ENCODE measurements at places on chromosomes 4 and X.

GRCh38 chrX:38407126-38407525, 54.7 kb downstream of the OTC start:
- no peak for DNase-seq

- no peak for DNase-seq
These were observed 172.5 kb downstream of the PPP3CA start for GRCh38 chr4:101174679-101175345.

- DNase-seq: peak; percentile 21
These were observed 133.4 kb downstream of the ATG4A start for GRCh38 chrX:108224727-108225621.

DNA sequence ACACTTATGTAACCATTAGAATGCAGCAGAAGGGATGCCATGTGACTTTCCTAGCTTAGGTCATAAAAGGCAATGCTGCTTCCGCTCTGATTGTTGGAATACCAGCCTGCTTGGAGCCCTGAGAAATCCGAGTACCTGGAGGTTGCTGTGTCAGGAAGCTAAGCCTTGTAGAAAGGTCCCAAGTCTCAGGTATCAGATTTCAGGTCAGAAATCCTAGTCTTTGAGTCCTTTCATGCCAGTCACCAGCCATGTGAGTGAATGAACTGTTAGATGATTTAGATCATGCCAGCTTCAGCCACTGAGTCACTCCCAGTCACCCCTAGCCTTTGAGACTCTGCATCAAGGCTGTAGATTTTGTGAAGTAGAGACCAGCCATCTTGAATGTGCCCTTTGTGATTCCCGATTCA, 23.5 kb downstream of the RAP1GDS1 start:
- DNase-seq: no peak

DNA sequence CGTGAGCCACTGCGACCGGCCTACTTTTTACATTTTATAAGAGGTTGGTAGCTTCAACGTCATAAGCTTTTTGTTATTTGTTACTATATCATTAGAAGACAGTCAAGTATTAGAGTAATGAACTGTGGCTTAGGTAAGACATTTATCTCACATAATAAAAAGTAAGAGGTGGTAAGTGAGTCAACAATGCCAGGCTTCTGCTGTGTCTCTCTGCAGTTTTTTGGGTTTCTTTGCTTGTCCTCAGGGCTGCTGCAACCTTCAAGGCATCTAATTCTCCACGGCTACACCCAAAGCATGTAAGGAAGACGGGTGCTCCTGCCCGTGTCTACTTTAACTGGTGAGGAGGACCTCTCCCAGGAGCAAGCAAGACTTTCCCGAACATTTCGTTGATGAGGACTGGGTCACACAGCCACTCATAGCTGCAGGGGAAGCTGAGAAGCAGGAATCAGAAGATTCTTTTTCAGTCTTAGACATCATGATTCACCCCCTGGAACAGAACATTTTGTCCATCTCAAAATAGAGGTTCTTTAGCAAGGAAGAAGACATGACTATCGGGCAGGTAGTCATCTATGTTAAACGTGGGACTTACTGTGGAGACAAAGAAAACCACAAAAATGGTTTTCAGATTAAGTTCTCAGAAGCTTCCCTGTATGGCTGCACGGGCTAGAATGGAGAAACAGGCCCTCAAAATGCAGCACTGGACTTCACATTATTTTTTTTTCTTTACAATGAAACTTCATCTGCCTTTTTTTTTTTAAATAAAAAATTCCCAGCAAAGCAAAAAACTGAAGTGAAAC, 13.0 kb upstream of the RHOH start:
- no peak for DNase-seq

- DNase-seq: no peak
These were observed 106.4 kb upstream of the GRIA3 start for GRCh38 chrX:123077631-123078030.

GRCh38 chr4:36388710-36389109, 107.3 kb downstream of the DTHD1 start:
- no peak for DNase-seq

DNA sequence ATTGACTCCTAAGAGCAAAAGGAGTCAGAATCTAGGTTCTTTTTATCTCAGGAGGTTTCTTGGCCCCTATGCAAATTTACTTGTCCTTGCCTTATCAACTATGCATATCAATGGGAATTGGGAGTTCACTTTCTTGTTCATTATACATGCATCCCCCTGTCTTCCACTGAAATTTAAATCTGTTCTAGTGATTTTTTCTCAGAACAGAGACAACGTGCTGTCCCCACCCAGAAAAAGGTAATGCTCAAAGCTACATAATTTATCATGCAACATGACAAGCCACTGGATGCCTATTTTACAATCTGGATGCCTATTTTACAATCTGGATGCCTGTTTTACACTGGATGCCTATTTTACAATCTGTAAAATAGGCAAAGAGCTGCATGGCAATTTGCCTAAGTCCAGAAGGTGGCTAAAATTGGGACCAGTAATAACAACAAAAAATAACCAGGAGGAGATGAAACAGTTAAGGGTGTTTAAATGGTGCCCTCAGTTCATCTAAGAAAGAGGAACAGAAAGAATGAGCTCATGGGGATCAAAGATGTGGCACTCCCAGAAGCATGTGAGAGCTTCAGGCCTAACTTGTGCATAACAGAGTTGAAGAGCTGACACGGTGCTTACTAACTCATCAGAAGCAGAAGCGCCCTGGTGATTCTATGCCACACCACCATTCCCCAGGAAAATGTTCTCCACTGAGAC, 537.8 kb upstream of the BOD1L1 start:
- no peak for DNase-seq

DNA sequence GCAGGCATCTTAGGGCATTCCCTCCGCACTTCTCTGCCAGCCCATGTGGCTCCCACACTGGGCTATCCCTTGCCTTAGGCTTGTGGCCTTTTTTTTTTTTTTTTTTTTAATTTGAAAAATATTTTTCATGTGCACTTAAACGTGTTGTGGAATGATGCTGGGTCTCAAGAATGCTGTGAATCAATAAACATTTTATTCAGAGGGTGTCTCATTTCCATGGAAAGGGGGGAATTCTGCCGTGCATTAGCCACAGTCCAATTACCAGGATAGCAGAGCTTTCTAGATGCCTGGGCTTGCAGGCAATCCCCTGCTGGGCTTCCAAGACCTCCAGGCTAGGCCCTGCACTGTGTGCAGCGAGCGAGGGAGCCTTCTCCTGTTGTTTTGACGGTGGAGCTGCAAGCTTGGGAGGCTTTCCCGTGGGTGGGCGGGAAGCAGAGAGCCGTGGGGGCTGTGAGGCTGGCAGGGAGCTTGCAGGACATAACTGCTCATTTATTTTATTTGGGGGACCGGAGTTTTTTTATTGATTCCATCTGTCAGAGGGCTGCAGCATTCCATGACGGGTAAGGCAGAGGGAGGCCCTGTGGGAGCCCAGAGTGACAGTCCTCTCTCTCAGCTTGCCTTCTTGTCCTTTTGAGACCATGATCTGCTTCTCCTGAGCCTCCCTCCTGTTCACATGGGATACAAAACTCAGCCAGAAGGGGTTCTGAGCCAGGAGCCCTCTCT, 2.6 kb upstream of the CPZ start:
- DNase-seq: no peak

DNA sequence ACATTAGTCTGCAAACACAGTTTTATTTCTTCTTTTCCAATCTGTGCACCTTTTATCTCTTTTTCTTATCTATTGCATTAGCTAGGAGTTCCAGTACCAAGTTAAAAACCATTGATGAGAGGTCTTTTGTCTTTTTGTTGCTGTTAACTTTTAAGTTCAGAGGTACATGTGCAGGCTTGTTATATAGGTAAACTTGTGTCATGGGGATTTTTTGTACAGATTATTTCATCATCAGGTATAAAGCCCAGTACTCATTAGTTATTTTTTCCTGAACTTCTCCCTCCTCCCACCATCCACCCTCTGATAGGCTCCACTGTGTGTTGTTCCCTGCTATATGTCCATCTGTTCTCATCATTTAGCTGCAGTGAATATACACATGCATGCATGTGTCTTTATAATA, 349.9 kb downstream of the PDHA2 start:
- DNase-seq: no peak

- DNase-seq: no peak
These were observed 107.8 kb downstream of the GATB start for GRCh38 chr4:151652841-151653547.

- DNase-seq: no peak
These were observed 25.6 kb downstream of the SPRY1 start for GRCh38 chr4:123421937-123422781.
